Brain pericyte (primary cell): ENCODE measurements at places on chromosomes 1 and 21.

DNA sequence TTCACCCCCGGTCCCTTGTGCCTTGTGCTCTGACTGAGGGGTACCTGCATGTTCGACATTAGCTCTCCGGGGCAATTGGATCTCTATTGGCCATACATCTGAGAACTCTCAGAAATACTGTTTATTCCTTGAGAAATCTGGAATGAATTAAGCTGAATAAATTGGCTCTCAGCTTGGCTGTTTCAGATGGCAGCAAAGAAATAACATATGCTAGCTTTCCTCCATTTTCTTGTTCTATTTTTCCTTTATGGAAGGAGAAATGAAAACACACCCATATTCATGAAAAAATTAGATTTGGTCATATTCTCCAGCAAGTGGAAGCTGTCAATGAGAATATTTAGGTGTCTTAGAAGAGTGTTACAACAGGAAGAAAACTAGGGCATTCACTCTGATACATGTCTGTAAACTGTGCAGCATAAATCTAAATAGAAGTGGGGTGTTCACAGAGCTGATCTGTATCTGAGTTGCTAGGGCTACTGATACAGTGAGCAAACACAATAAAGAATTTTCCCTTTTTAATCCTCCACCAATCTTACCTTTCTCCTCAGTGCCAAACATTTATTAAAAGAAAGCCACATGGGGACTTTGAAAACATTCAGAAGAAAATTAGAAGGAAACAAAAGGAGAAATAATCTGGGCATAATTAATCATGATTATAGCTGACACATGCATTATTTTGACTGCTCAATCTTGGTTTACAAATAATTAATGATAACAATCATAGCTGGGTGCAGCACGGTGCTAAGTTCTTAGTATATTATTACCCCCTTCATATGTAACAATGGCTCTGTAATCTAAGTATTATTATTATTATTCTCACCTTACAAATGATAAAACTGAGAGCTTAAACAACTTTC lies 671.9 kb upstream of the USP24 start:
- DNase-seq: no peak

DNA sequence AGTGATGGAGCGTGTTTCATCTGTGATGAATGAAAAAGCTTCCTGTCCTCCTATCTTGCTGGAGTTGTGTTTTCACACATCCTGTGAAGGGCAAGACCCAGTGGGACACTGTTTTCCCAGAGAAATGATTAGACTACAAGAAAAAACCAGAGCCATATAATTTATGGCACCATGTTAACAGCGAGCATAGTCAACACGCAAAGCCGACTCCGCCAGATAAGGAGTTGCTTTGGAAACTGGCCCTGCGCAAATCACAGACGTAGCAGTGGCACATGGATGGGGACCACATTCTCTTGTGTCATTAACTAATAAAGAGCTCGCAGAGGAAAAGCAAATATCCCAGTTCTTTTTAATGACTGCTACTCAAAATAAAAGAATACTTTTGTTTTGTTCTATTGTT lies 471.2 kb upstream of the RUNX1 start:
- DNase-seq: no peak

GRCh38 chr1:178371933-178372388 lies 124.8 kb downstream of the CLEC20A start:
- no peak for DNase-seq

- DNase-seq: no peak
These were observed 10.2 kb upstream of the IL10 start for GRCh38 chr1:206782448-206782847.

- no peak for DNase-seq
These were observed 22.6 kb downstream of the PDXK start for GRCh38 chr21:43741423-43742096.

- DNase-seq: peak; percentile 3
These were observed 480.2 kb downstream of the COL11A1 start for GRCh38 chr1:102628109-102628613.

- DNase-seq: no peak
These were observed 470.4 kb upstream of the USP24 start for GRCh38 chr1:55685560-55685959.

- no peak for DNase-seq
These were observed 4.4 kb downstream of the RASAL2 start for GRCh38 chr1:178098262-178098661.

- DNase-seq: no peak
These were observed 92.7 kb downstream of the MAB21L3 start for GRCh38 chr1:116203920-116204319.

DNA sequence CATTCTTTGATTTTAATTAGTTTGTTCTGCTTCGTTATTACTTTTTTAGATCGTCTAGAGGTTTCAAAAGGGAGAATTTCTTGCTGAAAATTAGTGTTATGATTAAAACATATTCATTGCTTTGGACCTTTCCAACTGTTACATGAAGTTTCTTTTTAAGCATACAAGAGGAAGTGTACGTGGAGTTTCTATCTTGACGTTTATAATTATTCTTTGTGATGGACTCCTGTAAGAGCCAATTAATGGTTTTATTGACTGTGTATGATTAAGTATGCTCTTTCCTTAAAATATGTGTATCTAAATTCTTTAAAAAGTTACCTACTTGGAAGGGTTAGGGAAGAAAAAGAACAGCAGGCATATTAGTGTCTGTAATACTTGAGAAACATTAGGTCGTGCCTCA lies 37.8 kb downstream of the SPEN start:
- no peak for DNase-seq

DNA sequence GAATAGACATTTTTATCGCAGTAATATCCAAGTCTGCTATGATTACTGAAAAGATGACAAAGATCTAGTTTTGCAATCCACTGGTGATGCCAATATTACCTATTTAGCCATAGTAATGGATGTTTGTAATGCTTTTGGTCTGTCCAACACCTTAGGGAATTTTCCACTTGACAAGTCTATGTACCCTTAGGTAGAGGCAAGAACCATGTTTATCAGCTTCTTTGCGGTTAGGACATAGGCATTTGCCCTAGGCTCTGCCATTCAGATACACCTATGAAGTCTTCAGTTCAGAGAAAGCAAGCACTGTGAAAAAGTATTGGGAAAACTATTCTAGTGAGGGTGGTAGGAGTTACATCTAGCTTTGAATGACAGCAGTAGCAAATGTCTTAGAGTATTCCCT lies 40.2 kb upstream of the SLC35D1 start:
- DNase-seq: no peak

DNA sequence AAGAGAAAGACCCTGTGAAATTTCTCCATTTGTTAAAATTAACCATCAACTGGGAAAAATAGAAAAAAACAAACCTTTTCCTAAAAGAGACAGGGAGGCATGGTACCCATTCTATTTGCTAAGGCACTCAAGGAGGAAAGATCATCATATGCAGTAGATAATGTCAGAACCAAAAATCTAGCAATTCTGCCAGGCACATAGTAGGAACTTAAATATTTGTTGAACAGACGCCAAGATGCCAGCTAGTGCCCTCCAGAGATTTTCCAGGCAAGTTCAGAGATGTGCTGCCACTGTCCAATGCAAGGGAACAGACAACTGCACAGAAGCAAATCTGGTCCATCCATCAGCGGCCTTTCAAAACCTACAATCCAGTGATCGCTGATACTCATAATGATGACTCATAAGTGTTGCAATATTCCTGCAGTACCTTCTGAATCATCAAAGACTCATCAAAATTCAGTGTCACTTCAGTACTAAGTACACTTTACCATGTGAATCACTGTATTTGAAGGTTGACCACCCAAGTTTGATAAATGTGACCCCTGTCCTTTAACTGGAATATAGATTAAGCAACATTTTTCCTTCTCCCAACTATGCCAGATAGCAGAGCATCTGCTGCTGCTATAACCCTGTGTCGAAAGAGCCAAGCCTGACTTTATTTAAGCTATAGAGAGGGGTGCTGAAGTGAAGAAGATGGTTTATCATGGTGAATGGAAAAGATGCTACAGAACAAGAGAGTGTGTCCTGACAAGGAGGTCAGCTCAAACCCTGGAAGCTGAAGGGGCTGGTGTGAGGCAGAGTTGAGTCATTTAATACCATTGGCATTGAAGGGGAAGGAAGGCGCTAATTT lies 99.1 kb downstream of the MT1HL1 start:
- DNase-seq: peak; percentile 16

DNA sequence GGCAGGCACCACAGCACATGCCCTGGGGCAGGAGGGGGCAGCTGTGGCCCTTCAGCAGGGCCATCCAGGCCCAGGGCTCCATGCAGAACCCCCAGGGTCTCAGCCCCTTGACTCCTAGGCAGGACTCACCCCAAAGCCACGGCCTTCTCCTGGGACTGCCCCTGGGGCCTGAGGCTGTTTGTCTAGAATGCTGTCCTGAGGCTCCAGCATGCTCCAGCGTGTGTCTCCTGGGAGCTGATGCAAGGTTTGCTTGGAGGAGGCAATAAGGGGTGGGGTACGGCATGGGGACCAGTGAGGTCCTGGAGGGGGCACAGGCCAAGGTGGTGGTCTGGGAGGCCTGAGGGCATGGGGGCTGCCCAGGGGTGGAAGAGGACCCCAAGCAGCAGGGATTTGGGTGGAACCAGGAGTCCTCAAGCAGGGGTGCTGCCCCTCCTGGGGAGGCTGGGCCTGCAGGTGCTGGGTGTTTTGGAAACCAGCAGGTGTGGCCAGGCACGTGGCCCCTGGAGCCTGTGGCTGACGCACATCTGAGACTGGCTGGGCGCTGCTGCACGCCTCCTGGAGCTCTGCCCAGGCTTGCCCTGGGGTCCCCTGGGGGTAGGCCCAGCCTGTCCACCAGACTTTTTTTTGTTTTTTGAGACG lies 7.8 kb upstream of the CALML6 start:
- no peak for DNase-seq

- DNase-seq: peak; percentile 26
These were observed 171.0 kb downstream of the LRRC40 start for GRCh38 chr1:70034403-70034802.

GRCh38 chr1:1085911-1086841 lies 12.1 kb upstream of the RNF223 start:
- DNase-seq: no peak

DNA sequence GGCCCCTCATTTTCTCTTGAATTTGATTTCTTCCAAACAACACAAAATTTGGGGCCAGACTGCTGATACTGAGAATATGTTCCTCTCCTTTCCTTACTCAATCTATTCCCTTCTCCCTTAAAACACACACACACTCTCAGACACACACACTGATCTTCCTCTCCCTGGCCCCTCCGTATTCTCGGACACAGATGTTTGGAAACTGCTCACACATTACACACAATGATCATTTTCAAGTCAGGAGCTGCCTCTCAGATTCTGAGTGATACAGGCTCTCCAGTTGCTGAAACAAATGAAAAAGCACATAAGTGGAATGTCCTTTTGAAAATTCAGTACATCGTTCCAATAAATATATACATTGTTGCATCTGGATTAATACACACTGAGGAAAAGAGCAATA lies 161.3 kb downstream of the CLEC20A start:
- no peak for DNase-seq

- DNase-seq: no peak
These were observed 31.1 kb downstream of the MRAP start for GRCh38 chr21:32329776-32330175.

- DNase-seq: no peak
These were observed 54.0 kb downstream of the ZNHIT6 start for GRCh38 chr1:85654066-85654782.

GRCh38 chr1:39977202-39977601 lies 22.3 kb downstream of the MFSD2A start:
- no peak for DNase-seq

DNA sequence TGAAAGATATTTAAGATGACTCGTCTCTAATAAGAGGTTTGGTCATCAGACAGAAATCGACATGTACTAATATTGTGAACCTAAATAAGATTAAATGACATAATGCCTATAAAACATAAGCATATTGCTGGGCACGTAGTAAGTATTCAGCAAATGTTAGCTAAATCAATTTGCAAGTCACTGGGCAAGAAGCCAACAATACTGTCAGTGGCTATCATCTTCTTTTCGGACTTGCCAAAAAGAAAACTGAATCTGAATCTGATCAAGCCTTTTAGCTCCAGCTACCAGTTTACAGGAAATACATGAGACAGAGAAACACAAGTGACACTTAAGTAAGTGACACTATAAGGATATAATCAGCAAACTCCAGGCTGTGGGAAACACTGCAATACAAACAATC lies 46.0 kb downstream of the RPL5 start:
- no peak for DNase-seq

GRCh38 chr1:219744652-219745469 lies 132.0 kb upstream of the ZC3H11B start:
- DNase-seq: no peak

DNA sequence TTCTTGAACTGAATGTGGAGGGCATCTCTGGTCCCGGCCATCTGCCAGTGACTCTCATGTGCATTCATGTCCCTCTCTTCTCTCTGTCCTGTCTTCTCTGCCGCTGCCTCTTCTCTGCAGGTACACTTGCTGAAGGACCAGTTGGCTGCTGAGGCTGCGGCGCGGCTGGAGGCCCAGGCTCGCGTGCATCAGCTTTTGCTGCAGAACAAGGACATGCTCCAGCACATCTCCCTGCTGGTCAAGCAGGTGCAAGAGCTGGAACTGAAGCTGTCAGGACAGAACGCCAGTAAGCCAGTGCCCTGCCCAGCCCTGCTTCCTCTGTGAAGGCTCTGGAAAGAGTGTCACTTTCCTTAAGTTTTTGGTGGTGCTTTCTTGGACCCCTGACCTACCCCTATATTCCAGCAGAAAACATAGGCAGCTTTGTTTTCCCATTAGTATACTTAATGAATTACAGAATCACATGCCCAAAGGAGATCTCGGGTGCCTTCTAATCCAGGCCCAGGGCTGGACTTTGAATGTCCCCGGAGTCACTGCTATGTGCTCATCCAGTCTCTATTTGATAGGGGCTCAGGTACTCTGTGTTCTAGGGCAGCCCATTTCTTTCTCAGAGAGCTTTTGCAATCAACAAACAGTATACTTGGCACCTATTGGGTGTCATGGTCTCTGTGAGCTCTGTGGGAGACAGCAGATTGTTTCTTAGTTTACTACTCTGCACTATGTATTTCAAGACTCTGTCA lies 11.2 kb downstream of the SPATA46 start:
- DNase-seq: no peak

DNA sequence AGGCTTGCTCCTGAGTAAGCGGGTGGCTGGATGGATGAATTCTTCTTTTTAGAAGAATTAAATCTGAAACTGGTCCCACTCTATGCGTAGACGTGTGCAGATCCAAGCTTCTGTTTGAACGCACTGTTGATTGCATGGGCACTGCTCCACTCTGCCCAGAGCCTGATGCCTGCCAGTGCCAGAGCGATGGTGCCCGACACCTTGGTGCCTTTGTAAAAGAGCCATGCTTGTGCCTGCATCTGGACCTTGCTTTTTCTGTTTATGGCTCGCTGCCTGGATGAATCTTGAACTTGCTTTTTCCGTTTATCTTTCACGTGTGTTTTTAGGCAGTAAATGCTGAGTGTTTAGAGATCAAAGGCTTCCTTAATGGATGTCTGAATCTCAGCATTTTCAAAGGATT lies 15.0 kb upstream of the PWP2 start:
- no peak for DNase-seq

GRCh38 chr1:44261962-44262361 lies 48.7 kb downstream of the DMAP1 start:
- no peak for DNase-seq

DNA sequence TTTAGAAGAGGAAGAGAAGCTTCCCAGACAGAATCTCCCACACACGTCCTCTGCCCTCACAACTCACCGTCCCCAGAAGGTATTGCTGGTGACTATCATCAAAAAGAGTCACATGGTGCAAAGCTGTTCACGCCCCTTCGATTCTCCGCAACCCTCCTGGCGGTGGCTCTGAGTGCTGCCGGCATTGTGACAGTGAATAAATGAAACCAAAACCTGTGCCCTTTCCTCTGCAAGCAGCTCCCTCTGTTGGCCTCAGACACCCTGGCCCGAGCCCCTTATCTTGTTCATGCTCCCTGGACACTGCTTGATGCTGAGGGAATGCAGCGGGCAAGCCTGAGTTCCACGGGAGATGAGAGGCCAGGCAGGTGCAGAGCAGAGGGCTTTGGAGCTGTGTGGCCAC lies 510.3 kb downstream of the NPHP4 start:
- DNase-seq: no peak
